ENCODE measurements at places on chromosomes 11 and 22.

GRCh38 chr22:26416670-26417276, 12.3 kb upstream of the ASPHD2 start:
- no peak overlapping the region for H3K27ac ChIP-seq
- no peaks in the 10 kb centered on the region for H3K36me3 ChIP-seq
- DNase-seq, result peak; percentile 95
- no peak overlapping the region for H3K4me3 ChIP-seq
- H3K4me1 ChIP-seq, result no peaks in the 10 kb centered on the region
- H3K27me3 ChIP-seq, result no peaks in the 10 kb centered on the region

DNA sequence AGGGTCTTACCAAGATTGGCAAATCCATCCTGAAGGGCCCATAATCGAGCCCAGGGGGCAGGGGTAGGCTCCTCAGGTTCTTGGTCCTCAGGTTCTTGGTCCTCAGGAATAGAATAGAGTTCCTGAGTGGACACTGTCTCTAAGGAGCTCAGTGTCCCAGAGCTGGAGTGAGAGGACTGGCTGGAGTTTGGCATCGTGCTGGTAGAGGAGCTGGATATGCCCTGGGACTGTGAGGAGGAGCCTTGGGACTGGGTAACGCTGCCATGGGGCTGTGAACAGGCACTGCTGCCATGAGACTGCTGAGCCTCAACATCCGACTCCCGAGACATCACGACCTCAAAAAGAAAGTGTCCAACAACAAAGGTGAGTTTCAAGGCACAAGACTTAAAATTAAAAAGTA, 7.2 kb downstream of the CHEK2 start:
- H3K27ac ChIP-seq, result no peak overlapping the region
- no peaks in the 10 kb centered on the region for H3K27me3 ChIP-seq
- H3K4me3 ChIP-seq, result no peak overlapping the region
- DNase-seq, result no peak

DNA sequence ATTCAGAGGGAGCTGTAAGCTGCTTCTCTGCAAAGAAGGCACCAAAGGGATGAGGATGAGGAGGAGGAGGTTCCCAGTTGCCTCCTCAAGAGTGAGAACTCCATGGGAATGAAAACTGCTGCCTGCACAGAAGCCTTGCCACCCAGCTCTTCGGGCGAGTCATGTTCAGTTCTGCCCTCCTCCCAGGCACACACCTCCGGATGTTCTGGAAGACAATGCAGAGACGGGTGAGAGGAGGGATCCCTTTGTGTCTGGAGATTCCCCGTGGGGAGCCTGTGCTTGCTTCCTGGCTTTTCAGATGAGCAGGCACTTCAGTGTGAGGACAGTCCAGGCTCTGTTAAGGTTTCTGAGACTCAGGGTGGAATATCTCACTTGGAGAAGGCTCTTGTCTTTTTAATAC, 295.6 kb downstream of the DDX10 start:
- H3K36me3 ChIP-seq, result no peaks in the 10 kb centered on the region
- H3K27ac ChIP-seq, result peak overlapping the region; percentile 27
- H3K27me3 ChIP-seq, result no peaks in the 10 kb centered on the region
- peak; percentile 76 for DNase-seq

DNA sequence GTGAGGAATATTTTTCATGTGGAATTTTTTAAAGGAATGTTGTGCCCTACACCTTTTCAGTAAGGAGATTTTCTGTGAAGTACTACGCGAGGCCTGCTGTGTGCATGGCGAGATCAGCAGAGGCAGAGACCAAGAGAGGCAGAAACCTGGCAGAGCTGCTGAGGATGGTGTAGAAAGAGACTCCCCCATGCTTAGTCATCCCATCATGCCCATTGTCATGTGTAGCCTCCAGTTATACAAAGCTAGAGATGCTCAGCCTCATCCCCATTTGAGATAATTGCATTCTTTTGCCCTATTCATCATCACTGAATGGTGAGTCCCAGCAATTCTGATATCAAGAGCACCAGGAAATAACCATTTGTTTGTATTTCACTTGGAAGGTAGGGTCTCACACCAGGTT, 3.0 kb upstream of the MS4A7 start:
- no peak overlapping the region for H3K4me3 ChIP-seq
- DNase-seq, result no peak
- H3K27me3 ChIP-seq, result no peaks in the 10 kb centered on the region
- H3K36me3 ChIP-seq, result no peaks in the 10 kb centered on the region
- H3K27ac ChIP-seq, result no peak overlapping the region
- no peaks in the 10 kb centered on the region for H3K4me1 ChIP-seq

- no peak overlapping the region for H3K4me3 ChIP-seq
- no peak for DNase-seq
- no peaks in the 10 kb centered on the region for H3K27me3 ChIP-seq
Observed at GRCh38 chr11:96332126-96332771, 10.7 kb downstream of the MAML2 start.

- peak overlapping the region; percentile 17 for H3K27ac ChIP-seq
- H3K36me3 ChIP-seq, result no peaks in the 10 kb centered on the region
- no peaks in the 10 kb centered on the region for H3K27me3 ChIP-seq
Observed at GRCh38 chr22:19998232-19998951, 18.2 kb downstream of the ARVCF start.

DNA sequence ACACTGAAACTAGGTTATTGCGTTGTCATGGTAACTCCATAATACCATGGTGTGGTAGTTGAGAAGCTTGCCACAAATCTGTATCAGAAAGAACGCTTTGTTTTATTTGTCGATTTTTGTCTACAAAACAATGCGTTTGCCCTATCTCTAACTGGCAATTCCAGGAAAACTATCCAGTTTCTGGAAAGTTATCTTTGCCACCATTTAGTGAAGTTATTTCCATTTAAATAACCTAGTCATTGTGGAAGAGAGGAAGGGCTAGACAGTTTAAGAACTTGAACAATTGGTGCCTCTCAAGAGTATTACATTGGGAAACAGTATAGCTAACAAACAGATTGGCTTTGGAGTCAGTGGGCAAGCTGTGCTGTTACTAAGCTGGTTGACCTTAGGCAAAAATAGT, 7.9 kb downstream of the HSD17B12 start:
- no peak overlapping the region for H3K27ac ChIP-seq

DNA sequence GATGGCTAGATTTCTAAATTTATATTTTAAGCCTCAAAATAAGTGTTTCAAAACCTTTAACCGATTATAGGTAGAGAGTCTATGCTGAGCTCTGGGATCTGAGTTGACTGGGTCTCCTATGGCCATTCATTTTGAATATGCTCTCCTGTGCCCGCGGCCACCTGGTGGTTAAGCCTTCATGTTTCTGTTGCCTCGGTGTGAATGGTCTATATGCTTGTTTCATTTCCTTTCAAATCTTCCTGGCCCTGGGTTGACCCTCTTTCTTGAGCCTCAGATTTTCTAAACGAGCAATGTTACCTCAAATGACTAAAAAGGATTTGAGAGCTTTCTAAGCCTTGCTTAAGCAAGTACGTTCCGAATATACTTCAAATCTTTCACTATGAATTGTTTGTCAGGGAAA, 789.4 kb upstream of the KIRREL3 start:
- no peaks in the 10 kb centered on the region for H3K27me3 ChIP-seq
- peak; percentile 69 for DNase-seq
- H3K4me3 ChIP-seq, result no peak overlapping the region
- H3K27ac ChIP-seq, result no peak overlapping the region

GRCh38 chr22:24416095-24416494, 11.3 kb upstream of the ADORA2A start:
- no peak overlapping the region for H3K4me3 ChIP-seq
- no peak overlapping the region for H3K27ac ChIP-seq
- peaks cover 6% of the 10 kb centered on the region for H3K36me3 ChIP-seq
- DNase-seq, result no peak
- no peaks in the 10 kb centered on the region for H3K4me1 ChIP-seq

- H3K4me1 ChIP-seq, result no peaks in the 10 kb centered on the region
- H3K4me3 ChIP-seq, result no peak overlapping the region
- no peak overlapping the region for H3K27ac ChIP-seq
- H3K27me3 ChIP-seq, result no peaks in the 10 kb centered on the region
Observed at GRCh38 chr22:22884010-22884887, 3.4 kb upstream of the IGLL5 start.

- H3K4me1 ChIP-seq, result peaks cover 4% of the 10 kb centered on the region
- no peak overlapping the region for H3K27ac ChIP-seq
- H3K4me3 ChIP-seq, result no peak overlapping the region
- H3K36me3 ChIP-seq, result no peaks in the 10 kb centered on the region
- no peak for DNase-seq
- no peaks in the 10 kb centered on the region for H3K27me3 ChIP-seq
Observed at GRCh38 chr11:68118706-68119448, 2.3 kb downstream of the CHKA start.

DNA sequence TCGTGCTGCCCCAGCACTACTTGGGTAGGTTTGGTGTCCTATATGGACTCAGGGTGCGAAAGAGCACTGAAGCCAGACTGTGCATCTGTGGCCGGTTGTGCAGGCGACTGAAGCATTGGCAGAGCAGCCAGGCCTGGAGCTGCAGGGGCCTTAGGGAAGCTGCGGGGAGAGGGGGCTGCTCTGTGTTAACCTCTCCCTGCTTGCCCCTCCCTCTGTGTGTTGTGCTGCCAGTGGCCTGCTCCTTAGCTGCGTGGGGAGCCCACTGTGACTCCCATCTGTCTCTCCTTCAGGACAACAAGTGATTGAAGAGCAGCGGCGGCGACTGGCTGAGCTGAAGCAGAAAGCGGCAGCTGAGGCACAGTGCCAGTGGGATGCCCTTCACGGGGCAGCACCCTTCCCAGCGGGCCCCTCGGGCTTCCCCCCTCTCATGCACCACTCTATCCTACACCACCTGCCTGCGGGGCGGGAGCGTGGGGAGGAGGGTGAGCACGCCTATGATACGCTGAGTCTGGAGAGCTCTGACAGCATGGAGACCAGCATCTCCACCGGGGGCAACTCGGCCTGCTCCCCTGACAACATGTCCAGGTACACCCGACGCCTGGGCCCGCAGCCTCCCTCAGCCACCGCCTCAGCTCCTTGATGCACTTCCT, 34.3 kb downstream of the TREH start:
- H3K4me1 ChIP-seq, result no peaks in the 10 kb centered on the region
- H3K36me3 ChIP-seq, result peaks cover 2% of the 10 kb centered on the region
- no peak for DNase-seq
- H3K27ac ChIP-seq, result no peak overlapping the region
- no peaks in the 10 kb centered on the region for H3K27me3 ChIP-seq

DNA sequence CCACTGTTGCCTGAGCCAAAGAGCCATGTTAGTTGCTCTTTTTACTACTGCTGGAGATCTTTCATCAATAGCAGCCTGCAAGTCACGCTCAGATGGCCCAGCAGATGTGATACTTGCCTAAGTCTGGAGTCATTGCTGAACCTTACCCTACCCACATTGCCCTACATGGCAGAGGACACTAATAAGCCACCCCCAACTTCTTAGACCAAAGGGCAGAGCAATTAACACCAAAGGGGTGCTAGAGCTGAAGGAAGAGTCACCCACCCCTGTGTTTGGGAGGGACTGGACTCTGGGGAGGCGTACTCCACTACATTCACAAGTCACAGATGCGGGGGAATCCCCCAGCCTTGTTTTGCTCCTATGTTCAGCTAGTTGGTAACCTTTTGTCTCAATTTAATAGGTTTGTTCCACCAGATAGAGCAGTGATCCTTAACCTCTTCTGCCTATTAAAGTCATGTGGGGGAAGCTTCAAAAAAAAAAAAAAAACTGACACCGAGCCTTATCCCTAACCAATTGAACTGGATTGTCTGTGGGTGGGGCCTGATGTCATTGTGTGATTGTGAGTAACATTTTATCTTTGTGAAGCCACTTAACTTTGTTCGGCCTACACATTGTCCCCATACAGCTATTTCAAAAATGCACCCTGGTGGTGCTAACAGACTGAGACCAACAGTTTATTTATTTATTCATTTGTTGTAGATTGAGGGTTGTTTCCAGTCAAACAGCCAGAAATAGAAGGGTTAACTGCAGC, 13.1 kb downstream of the ADM start:
- no peak overlapping the region for H3K27ac ChIP-seq
- H3K4me1 ChIP-seq, result no peaks in the 10 kb centered on the region
- no peak overlapping the region for H3K4me3 ChIP-seq
- no peaks in the 10 kb centered on the region for H3K36me3 ChIP-seq
- no peaks in the 10 kb centered on the region for H3K27me3 ChIP-seq

DNA sequence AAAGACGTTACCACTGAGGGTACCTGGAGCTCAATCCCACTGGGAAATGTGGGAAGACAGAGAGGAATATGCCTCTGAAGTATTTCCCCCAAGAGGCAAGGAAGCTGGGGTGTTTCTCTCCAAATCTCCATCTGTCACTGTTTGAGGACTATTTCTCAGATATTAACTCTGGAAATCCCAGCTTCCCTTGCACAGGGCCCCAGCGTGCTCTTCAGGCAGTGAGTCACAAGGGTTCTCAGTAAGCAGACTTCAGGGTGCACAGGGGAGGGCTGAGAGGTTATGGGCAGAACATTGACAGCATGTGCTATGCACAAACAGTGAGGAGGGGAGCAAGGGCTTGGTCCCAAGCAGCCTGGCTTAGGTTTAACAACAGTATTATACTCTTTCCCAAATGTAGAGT, 60.9 kb upstream of the EED start:
- no peak overlapping the region for H3K27ac ChIP-seq
- no peaks in the 10 kb centered on the region for H3K36me3 ChIP-seq
- H3K4me1 ChIP-seq, result no peaks in the 10 kb centered on the region
- H3K27me3 ChIP-seq, result no peaks in the 10 kb centered on the region
- H3K4me3 ChIP-seq, result no peak overlapping the region
- DNase-seq, result no peak

GRCh38 chr11:20589796-20590195, 9.6 kb upstream of the SLC6A5 start:
- H3K27ac ChIP-seq, result no peak overlapping the region
- H3K4me3 ChIP-seq, result no peak overlapping the region
- H3K4me1 ChIP-seq, result no peaks in the 10 kb centered on the region
- no peak for DNase-seq
- H3K27me3 ChIP-seq, result peaks cover 1% of the 10 kb centered on the region

- peak; percentile 55 for DNase-seq
- H3K36me3 ChIP-seq, result no peaks in the 10 kb centered on the region
- no peak overlapping the region for H3K4me3 ChIP-seq
- H3K27me3 ChIP-seq, result no peaks in the 10 kb centered on the region
Observed at GRCh38 chr11:45896422-45896984, 10.6 kb downstream of the FREY1 start.

DNA sequence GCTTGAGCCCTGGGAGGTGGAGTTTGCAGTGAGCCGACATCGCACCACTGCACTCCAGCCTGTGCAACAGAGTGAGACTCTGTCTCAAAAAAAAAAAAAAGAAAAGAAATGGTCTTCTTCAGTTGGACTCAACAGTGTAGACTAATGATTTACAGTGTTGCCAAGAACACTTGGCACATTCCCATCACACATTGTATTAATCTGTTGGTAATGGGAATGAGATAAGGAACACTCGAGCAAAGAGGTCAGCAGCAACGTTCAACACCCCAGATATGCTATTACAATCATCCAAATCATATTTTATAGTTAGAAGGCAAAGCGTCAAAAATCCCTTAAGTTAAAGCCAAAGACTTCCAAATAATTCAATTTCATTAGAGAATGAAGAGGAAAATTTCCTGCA, 14.5 kb downstream of the CDON start:
- H3K36me3 ChIP-seq, result no peaks in the 10 kb centered on the region
- no peak overlapping the region for H3K27ac ChIP-seq
- no peaks in the 10 kb centered on the region for H3K4me1 ChIP-seq
- no peak overlapping the region for H3K4me3 ChIP-seq
- no peaks in the 10 kb centered on the region for H3K27me3 ChIP-seq
- no peak for DNase-seq
